ENCODE measurements at places on chromosomes 11 and 22. TPM values are rescaled to one million over a fixed set of nuclear protein-coding genes. Genes with fewer than 3 reads are reported as not detected.

Gene LIF
- total RNA-seq = not detected

Gene B4GAT1
- 17.2 TPM for total RNA-seq

Gene MGAT3
- 0.54 TPM for total RNA-seq

Gene SYT13
- total RNA-seq = not detected

Gene JAML
- total RNA-seq = not detected

Gene CCDC87
- total RNA-seq = 1.2 TPM

Gene TSKU
- total RNA-seq = 22.8 TPM

All from placental epithelial cell (primary cell).